ENCODE measurements at places on chromosomes 12 and 14.
A peak's percentile ranks its signal among the peaks of the same experiment; 100 is the strongest.

DNA sequence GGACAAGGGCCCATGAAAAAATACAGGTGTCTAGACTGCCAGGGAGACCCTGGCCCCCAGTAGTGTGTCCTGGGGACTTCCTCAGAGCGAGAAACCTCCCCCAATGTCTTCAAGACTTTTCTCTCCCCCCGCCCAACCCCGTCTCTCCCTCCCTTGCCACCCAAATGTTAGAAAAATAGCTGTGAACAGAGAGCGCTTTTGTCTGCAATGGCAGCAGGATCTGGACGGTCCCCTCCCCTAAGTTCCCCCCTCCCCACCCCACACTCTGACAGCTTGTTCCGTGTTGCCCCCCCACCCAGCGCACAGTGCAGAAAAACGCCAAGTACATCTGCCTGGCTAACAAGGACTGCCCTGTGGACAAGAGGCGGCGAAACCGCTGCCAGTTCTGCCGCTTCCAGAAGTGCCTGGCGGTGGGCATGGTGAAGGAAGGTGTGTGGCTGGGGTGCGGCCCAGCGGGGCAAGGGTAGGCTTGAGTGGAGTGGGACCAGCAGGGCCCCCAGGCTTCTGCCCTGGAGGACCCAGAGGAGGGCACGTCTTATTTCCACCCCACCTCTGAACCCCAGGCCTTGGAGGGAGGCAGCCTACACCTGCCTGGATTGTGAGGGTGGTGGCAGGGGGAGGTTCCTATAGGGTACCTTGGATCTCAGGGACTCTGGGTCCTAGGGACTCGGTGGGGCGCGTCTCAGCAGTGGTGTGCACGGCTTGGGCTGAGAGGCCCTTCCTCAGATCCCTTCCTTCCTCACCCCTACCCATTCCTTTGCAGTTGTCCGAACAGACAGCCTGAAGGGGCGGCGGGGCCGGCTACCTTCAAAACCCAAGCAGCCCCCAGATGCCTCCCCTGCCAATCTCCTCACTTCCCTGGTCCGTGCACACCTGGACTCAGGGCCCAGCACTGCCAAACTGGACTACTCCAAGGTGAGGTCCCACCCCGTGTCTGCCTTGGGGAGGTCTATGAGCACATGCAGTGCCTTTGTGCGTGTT, 4.8 kb downstream of the NR4A1 start:
- DNase-seq = no peak

DNA sequence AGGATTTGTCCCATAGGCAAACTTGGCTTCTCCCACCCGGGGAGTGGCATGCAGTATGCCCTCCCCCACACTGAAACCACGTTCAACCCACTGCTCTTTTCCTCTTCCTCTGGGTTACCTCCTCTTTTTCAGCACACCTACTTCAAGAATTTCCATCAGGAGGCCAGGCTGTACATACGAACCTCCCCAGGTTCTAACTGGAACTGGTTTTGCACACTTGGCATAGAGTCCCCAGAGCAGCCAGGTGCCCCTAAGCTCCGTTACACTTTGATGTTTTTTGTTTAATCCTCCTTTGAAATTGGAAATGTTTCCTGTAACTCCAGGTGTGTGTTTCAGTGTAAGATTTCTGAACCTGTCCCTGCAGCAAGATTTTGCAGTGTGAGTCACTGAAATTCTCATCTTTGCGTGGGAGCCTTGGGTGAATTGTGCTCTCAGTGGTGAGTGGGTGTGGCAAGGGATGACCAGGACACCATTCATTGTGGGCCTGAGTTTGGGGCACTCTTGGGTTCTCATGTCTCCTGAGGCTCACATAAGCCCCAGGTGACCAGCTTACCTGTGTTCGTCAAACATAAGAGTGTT, 18.2 kb downstream of the CD9 start:
- no peak for DNase-seq

DNA sequence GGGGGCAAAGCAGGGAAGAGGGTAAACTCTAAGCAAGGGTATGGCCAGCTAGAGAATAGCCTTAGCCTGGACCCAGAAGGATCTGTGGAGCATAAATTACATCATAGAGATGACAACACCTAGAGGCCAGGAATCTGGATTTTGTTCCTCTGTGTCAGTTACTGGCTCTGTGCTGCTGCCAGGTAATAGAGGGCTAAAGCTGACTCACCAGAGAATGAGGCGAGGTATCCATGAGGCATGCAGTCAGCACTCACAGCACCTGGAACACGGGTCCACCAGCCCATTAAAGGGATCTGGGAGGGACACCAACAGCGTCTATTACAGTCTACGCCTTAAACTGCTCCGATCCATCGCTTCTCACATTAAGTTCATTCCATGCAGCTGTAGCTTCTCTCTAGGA, 74.9 kb upstream of the CMKLR1 start:
- DNase-seq = no peak

DNA sequence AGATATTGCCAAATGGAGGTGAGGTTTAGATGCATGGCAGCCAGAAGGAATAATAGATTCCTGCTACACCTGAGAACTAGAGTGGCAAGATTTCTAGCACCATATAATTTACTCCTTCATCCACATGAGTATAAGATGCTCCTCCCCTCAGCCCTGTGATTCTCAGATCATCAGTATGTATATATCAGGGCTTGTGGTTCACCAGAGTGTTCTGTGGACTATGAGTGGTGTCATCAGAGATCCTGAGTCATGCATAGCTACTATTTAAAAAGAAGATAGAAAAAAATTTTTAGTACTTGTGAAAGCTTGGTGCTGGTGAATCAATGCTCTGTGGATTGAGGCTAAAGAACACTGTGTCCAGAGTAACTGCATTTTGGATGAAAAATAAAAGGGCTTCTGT, 285.9 kb downstream of the BMP4 start:
- DNase-seq = no peak

- no peak for DNase-seq
These were observed 156.6 kb downstream of the DAD1 start for GRCh38 chr14:22432348-22432976.

DNA sequence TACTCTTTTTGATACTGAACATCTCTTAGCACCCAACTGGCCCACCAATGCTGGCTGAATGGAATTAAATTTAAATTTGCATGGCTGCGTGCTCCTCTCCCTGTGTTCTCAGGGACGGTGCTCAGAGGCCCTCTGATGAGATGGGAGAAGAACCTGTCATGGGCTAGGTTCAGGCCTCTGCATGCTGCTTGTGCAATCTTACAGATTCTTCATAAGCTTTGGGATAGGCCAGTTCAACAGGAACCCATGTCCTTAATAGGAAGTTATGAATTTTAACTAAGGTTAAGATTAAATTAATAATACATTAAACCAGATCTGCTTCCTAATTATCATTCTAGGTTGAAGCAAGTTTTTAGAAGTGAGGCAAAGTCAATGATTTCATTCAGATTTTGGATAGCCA, 119.7 kb upstream of the LRIG3 start:
- no peak for DNase-seq

GRCh38 chr14:75340921-75341320, 62.3 kb downstream of the FOS start:
- DNase-seq = no peak

GRCh38 chr14:46540986-46541385, 110.6 kb downstream of the RPL10L start:
- DNase-seq = no peak

DNA sequence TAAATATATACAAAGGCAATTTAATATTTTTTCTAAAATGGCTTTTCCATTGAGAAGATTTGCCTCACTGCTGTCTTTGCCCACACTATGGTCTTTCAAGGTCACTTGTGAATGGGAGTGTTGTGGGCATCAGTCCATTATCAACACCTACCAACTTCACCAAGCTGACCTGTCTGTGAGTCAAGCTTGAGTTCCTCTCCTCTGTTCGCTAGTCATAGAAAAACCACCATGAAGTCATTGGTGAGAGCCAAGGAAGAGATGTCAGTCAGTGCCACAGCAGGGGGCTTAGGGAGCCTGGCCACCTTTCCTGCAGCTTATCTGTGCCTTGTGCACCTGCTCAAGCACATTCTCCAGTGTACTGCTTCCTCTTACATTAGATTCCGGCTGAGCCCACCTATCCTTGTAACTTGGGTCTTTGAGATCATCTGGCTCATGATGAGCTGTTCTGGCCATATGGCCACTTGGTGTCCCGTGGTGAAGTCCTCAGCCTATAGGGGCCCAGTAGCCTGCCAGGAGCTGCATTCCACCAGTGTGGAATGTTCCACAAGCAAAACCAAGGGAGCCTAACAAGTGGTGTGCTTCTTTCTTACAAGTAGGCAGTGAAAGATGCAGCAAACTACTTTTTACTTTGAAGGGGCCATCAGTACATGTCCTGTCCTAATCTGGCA, 80.8 kb upstream of the C12orf71 start:
- no peak for DNase-seq

DNA sequence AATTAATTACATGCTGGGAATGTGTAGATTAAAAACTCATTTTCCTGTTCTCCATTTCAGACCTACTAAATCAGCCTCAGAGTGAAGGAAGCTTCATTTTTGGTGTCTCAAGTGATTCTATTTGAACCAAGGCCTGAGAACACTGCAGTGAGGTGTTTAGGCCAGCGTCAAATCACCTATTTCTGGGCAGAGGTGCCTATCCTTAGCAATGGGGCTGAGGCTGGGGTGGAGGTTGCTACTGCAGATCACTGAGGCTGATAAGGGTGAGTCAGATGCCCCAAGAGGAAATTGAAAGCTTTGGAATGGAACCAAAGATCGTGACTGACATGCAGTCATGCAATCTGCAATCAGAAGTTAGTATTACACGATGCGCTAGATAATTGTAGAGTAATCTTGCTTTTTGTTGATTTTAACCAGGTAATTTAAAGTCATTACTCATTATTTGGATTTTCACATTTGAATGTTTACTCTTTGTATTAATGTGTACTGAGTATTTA, 4.4 kb downstream of the TXNRD1 start:
- DNase-seq = no peak

- no peak for DNase-seq
These were observed 3.3 kb downstream of the PRICKLE1 start for GRCh38 chr12:42586268-42586667.

GRCh38 chr12:7571257-7571656, 67.7 kb upstream of the CD163 start:
- no peak for DNase-seq

- no peak for DNase-seq
These were observed 175.9 kb upstream of the BMP4 start for GRCh38 chr14:54132496-54132895.

DNA sequence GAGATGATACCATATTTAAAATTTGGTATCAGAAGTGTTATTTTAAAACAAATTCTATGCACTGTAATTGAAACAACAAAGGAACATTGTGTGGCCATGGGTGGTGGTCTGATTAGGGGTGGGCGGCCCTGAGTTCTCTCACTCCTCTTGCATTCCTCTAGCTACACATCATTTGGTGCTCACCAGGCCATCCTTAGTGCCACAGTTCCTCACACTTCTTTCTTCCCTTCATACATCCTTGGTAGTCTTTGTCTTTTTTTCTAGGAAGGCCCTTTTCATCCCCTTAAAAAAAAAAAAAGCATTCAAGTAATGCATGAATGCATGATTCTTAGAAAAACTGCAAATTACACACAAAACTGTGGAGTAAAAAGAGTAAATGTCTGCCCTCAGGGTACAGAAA, 2.4 kb upstream of the MANSC4 start:
- DNase-seq = no peak

DNA sequence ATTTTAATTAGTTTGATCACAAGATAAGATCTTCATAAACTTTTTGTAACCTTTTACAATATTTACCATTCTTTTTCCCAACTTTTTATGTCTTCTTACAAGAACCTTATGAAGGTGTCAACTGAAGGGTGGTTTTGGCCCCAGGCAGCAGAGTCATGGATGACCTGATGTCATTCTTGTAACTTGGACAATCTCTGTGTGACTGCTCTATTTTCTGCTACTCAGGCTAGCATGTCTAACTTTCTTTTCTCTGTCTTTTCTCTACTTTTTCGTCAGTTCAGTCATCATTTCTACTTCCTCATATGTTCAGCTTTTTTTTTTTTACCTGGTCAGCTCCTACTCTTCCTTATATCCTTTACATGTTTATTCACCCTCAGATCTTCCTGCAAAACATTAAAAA, 150.7 kb upstream of the PTPRQ start:
- no peak for DNase-seq

DNA sequence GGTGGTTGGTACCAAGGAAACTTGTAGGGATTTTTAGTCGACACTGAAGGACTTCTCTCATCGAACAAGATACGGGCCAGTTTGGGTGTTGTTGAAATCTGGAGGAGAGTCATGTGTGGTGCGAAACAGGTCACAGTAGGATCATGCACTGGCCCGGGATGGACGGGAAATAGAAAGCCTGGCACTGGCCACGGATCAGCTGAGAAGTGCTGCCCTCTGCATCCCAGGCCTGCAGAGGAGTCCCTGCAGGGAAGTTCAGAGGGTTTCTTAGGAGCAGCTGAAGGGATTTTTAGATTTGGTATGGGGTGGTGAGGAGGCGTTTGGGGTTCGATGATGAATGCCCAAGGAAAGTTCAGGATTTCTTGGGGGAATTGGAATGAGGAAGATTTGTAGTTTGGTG, 63.1 kb downstream of the TSPAN9 start:
- DNase-seq = no peak

DNA sequence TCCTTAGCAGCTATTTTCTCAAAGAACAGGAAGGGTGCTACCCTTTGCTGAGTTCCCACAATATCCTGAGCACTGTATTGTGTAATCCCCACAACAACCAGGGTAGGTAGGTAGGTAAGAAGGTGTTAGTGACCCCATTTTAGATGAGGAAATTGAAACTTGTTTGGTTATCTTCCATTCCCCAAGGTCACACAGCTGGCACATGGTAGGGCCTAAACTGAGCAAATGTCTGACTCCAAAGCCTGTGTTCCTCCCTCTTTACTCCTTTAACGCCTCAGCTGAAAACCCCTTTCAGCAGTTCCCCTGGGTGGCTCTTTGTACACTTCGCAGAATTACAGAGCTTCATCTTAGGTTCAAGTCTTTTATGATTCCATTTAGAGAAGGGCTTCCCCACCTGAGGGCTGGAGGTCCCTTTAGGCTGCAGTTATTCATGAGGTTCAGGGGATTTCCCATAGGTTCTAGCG, 26.5 kb upstream of the RIC8B start:
- no peak for DNase-seq

GRCh38 chr12:67982164-67982563, 7.1 kb upstream of the IFNG-AS1 start:
- DNase-seq = no peak

- DNase-seq = no peak
These were observed 3.0 kb upstream of the TAS2R14 start for GRCh38 chr12:10941916-10942607.

GRCh38 chr12:76117067-76117691, 32.7 kb upstream of the NAP1L1 start:
- no peak for DNase-seq

- DNase-seq = no peak
These were observed 500.1 kb upstream of the CCDC196 start for GRCh38 chr14:65986041-65986440.

- peak; percentile 57 for DNase-seq
These were observed 15.4 kb downstream of the PXN start for GRCh38 chr12:120249875-120250795.

GRCh38 chr14:51006781-51007211, 62.5 kb upstream of the PYGL start:
- DNase-seq = no peak

DNA sequence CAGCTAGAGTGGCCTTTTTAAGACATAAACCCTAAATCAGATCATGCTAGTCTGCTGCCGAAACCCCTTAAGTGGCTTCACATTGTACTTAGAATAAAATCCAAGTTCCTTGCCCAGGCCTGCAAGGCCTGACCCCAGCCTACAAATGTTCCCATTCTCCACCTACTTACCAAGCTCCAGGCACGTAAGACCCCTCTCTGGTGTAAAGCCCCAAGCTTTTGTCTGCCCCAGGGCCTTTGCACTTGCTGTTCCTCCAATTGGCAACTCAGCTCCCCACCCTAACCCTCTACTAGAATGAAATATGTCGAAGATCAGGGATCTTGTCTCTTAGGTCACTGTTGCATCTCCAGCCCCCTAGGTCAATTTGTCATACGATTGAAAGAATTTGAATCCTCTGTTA, 27.1 kb upstream of the MED13L start:
- no peak for DNase-seq

Measured in naive B cell (primary cell).